ENCODE measurements at places on chromosomes 7 and 10. TPM values are rescaled to one million over a fixed set of nuclear protein-coding genes. Genes with fewer than 3 reads are reported as not detected.

- DNase-seq = peak; percentile 6
Measured at GRCh38 chr7:144670218-144670617, 165.6 kb downstream of the TPK1 start.

The AQP1 gene
- polyA plus RNA-seq = not detected

GRCh38 chr7:45580053-45580872 is 6.1 kb downstream of the ADCY1 start:
- no peak for DNase-seq

DNA sequence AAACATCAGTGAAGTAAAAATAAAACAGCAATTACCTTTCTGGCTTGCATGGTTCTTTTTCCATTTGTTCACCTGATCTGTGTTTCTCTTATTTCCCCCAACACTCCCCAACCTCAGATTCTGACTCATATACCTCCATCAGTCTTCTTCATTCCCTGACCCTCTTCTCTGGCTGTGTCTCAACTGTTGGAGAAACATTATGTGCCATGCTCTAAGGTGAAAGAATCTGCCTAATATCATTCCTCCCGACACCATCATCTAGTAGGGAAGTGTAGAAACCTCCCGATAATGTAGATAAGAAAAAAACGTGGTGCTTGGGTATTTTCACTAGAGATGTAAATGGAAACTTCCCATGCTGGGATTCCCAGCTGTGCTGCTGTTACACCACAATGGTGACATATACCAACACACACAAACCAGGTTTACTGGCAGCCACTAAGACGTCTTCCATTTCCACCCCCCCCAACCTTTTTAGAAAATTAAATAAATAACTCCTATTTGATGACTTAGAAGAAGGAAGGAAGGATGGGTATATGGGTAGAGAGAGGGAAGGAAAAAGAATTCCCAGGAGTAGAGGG is 63.4 kb downstream of the OSBPL3 start:
- DNase-seq = no peak

GRCh38 chr7:20665096-20665495 is 49.6 kb downstream of the ABCB5 start:
- DNase-seq = no peak

GRCh38 chr10:127407551-127407950 is 141.6 kb upstream of the NPS start:
- no peak for DNase-seq

The LRMDA gene
- 14.2 TPM for polyA plus RNA-seq

The PDE1C gene
- polyA plus RNA-seq = not detected

GRCh38 chr7:138468244-138469123 is 8.4 kb downstream of the TRIM24 start:
- no peak for DNase-seq

- no peak for DNase-seq
Measured at GRCh38 chr7:18939771-18940592, 177.5 kb downstream of the TWIST1 start.

DNA sequence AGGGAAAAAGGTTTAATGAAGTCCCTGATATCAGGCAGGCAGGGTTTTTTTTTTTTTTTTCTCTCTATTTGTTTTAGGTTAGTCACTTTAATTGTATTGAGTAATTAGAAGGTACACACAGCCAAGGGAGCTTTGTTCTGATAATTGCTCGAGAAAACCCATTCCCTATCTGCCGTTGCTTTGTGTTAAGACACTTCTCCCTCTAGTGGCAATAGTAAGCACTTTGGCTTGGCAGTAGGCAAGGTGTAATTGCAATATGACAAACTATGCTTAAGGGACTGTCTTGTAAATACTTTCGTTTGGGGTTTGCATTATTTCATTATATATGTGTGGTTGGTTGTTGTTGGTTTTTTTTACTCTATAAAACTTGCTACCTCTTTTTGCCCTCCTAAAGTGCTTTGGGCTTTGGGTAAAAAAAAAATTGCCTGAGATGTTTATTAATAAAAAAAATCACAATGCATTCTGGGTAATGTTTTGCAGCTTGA is 113.4 kb downstream of the BTRC start:
- peak; percentile 42 for DNase-seq

The ATG9B gene
- polyA plus RNA-seq = not detected

The SAP25 gene
- polyA plus RNA-seq = not detected

The GIMAP1 gene
- 19.1 TPM for polyA plus RNA-seq

GRCh38 chr10:49296836-49297235 is 2.1 kb upstream of the C10orf71 start:
- no peak for DNase-seq

- DNase-seq = peak; percentile 58
Measured at GRCh38 chr7:5143106-5143505, 46.9 kb upstream of the WIPI2 start.

- no peak for DNase-seq
Measured at GRCh38 chr7:19143881-19144574, 1.2 kb downstream of the FERD3L start.

- no peak for DNase-seq
Measured at GRCh38 chr10:48478980-48479811, 125.7 kb downstream of the ARHGAP22 start.

DNA sequence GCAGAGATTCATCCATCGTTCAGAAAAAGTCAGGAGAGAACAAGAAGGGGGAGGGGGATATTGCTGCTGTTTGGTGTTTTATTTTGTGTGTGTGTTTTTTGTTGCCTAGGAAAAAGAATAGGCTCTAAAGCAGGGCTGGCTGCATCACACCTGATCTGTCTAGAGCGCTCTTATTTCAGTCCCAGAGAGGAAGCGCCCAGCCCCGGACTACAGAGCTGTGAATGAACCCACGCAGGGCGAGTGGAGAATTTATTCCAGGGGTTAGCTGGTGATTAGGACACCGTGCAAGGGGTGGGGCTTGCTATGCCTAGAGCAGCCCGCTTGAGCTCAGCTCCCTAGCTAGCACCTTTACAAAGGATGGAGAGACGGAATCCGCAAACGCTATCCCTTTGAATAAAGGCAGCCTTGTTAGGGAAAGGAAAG is 621 bp upstream of the FAM13C start:
- no peak for DNase-seq

The FAM171A1 gene
- polyA plus RNA-seq = 0.62 TPM

- no peak for DNase-seq
Measured at GRCh38 chr7:116363637-116364432, 135.7 kb upstream of the CAV2 start.

- no peak for DNase-seq
Measured at GRCh38 chr10:94630017-94630688, 53.4 kb upstream of the CYP2C18 start.

- DNase-seq = no peak
Measured at GRCh38 chr10:29630205-29631048, 4.3 kb downstream of the SVIL start.

DNA sequence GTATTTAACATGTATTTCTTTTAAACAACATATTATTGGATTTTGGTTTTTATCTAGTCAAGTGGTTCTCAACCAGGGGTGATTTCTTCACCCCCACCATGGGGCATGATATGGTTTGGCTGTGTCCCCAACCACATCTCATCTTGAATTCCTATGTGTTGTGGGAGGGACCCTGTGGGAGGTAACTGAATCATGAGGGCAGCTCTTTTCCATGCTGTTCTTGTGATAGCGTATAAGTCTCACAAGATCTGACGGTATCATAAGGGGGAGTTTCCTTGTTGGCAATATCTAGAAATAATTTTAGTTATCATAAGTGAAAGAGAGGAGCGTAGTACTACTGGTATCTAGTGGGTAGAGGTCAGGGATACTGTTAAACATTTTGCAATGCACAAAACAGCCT is 37.6 kb downstream of the TMEM168 start:
- no peak for DNase-seq

DNA sequence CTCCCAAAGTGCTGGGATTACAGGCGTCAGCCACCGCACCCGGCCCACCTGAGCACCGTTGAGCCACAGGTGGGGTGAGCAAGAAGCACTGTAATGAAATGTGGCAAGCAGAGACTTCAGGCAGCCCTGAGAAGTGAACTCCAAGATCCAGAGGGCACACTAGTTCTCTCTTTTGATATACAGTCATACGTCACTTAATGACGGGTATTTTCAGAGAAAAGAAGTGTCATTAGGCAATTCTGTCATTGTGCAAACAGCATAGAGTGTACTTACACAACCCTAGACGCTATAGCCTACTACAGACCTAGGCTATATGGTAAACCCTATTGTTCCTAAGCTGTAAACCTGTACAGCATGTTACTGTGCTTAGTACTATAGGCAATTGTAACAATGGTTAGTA is 7.9 kb downstream of the PANK1 start:
- no peak for DNase-seq

GRCh38 chr7:141557360-141557759 is 6.2 kb downstream of the AGK start:
- no peak for DNase-seq

DNA sequence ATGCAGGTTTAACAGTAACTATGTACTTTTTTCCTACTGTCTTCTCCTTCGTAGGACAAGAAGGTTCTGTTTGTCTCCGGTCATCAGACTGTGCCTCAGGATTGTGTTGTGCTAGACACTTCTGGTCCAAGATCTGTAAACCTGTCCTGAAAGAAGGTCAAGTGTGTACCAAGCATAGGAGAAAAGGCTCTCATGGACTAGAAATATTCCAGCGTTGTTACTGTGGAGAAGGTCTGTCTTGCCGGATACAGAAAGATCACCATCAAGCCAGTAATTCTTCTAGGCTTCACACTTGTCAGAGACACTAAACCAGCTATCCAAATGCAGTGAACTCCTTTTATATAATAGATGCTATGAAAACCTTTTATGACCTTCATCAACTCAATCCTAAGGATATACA is 2.4 kb downstream of the DKK1 start:
- DNase-seq = no peak

DNA sequence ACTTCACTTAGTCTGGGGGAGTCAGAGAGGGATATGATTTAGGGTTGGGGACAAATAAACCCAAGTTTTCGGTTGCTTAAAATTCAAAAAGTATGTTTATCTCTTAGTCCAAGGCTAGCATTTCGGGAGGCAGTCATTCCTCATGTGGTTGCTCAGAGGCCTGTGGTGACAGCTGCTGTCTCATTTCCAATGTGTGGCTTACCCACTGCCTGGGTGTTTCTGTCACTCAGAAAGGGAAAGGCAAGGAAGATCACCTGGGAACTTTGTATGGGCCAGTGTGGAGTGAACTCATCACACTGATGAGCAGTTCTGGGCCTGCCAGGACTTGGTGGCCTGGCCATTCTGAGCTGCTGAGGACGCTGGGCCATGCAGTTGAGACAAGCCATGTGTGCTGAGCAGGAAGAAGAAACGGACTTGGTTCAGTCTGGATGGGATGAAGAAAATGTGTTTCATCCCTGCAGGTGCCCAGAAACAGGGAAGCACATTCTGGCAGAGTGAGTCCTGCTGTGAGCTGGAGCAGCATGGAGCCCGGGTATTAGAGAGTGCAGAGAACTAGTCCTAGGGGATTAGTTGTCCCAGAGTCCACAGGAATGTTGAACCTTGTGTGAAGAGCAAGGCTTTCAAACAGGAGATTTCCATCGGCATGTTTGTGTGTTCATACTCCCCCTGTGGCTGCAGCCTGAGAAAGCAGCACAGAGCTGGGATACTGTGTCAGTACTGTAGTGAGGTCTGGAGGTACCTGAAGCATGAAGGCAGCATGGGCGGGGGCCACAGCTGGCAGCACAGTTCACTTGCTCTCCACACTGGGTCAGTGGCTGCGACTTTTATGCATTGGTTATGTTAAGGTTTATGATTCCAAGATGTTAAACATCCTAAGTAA is 211.1 kb upstream of the IGFBP3 start:
- DNase-seq = no peak

- no peak for DNase-seq
Measured at GRCh38 chr7:132417103-132417906, 159.0 kb downstream of the PLXNA4 start.

The SNX10 gene
- 54.3 TPM for polyA plus RNA-seq

GRCh38 chr7:151992375-151992774 is 33.1 kb upstream of the GALNT11 start:
- peak; percentile 37 for DNase-seq

The DYNC1I1 gene
- polyA plus RNA-seq = not detected

DNA sequence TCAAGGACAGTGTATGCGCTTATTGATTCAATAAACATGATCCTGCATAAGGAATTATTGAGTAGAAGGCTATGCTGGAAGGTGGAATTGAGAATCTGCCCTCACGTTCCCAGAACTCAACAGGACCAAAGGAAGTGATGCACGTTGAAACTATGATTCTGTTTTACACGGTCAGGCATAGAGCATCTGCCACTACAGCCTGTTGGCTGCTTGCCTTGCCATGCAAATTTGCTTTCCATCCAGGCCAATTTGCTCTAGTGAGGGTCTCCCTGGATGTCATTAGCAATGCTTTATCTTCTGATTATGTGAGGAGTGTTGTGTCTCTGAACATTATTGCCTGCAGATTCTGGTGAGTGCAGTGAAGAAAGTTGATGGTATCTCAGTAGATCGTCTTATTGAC is 132.9 kb downstream of the ADRA2A start:
- no peak for DNase-seq

- DNase-seq = no peak
Measured at GRCh38 chr10:93420944-93421825, 60.9 kb downstream of the MYOF start.

GRCh38 chr10:132925071-132925561 is 17.3 kb downstream of the CFAP46 start:
- no peak for DNase-seq

The C10orf67 gene
- polyA plus RNA-seq = not detected

GRCh38 chr10:102426803-102427287 is 5.5 kb downstream of the CUEDC2 start:
- DNase-seq = no peak

GRCh38 chr7:139870380-139870779 is 41.3 kb downstream of the TBXAS1 start:
- peak; percentile 30 for DNase-seq

The EBF3 gene
- not detected for polyA plus RNA-seq

DNA sequence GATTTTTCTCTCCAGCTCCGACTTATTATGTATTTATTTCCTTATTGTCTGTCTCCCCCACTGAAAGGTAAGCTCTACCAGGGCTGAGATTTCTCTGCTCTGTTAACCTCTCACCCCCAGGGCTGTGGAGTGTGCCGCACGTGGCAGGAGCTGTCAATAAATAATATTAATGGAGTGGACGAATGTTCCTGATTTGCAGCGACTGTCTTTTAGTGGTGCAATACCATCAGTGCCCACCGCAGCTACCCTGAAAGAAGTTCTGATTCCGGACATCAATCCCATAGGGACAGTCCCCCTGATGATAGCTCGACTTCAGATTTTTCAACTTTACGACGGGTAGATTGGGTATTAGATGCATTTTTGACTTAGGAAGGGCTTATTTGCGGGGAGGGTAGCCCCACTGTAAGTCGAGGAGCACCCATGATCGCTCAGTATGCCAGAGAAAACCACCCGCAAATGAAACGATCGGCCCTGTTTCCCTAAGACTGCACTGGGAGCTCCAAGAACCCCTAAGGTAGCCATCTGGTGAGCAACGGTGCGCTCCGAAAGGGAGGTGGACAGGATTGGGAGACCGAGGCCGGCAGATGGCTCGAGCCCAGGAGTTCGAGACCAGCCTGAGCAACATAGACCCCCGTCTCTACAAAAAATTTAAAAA is 986 bp upstream of the PPP2R2D start:
- DNase-seq = no peak

DNA sequence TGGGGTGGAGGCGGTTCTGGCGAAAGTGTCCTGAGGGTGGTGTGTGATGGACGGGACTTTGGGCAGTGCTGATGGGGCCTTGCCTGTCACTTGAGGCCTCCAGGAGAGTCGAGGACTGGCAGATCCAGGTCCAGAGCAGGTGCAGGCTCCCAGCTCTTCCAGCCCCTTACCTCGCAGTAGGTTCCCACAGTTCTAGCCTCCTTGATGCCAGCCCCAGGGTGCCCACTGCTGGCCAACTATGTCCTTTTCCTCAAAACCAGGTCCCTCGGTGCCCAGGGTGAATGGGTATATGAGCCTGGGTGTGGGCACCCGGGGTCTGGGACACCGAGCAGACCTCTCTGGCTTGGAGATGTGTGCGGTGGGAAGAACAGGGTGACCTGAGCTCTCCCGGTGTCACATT is 8.3 kb downstream of the FAM20C start:
- no peak for DNase-seq

The TUBB8 gene
- polyA plus RNA-seq = not detected

The GIMAP2 gene
- polyA plus RNA-seq = 79.4 TPM

All from immature natural killer cell (primary cell).